ENCODE measurements at places on chromosomes 2 and 18. TPM values are rescaled to one million over a fixed set of nuclear protein-coding genes. Genes with fewer than 3 reads are reported as not detected.

Gene IL36A
- total RNA-seq: not detected

DNA sequence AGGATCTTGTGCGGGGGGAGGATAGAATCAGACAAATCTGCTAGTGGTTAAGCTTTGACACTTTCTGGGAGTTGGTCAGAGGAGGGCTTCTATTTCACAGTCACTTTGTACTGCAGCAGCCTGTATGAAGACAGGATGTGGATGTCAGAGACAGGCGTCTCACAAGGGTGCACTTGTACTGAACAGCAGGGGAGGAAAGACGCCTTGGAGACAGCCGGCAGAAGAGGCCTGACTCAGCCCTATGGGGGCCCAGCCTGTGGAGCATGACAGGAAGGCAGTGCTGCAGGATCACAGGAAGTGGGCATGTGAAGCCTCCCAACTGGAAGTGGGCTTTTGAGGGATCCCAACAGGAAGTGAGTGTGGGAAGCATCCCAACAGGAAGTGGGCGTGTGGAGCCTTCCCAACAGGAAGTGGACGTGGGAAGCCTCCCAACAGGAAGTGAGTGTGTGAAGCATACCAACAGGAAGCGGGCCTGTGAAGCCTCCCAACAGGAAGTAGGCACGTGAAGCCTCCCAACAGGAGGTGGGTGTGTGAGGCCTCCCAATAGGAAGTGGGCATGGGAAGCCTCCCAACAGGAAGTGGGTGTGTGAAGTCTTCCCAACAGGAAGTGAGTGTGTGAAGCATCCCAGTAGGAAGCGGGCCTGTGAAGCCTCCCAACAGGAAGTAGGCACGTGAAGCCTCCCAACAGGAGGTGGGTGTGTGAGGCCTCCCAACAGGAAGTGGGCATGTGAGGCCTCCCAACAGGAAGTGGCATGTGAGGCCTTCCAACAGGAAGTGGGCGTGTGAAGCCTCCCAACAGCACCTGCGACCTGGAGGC, 212.3 kb downstream of the SNTG2 start:
- DNase-seq: no peak

DNA sequence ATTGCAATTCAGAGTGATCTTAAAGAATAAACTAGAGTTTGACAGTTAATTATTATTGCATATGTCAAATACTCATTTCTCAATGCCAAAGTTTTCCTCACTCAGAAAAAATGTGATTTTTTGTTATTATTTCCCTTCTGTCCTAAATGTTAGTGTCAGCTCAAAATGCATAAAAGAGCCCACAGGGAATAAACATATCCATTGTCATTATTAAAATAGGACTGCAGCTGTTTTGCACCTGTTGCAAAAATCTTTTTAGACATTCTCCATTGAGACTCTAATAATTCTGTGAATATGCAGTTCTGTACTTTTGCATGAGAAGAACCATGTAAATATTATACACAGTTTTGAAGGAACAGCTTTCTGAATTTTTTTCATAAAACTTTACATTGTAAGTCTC, 540.0 kb upstream of the SLC39A10 start:
- DNase-seq: no peak

DNA sequence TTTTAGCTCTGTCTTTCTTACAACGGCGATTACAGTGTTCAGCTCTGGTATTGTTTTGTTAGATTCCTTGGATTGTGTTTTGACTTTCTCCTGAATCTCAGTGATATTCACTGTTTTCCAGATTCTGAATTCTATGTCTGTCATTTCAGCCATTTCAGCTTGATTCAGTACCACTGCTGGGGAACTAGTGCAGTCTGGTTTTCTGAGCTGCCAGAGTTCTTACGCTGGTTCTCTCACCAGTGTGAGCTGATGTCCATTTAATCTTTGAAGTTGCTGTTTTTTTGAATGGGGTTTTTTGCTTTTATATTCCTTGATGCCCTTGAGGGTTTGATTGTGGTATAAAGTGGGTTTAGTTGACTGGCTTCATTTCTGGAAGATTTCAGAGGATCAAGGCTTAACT, 37.4 kb upstream of the THUMPD2 start:
- no peak for DNase-seq

Gene SMYD5
- total RNA-seq: 15.4 TPM

- peak; percentile 20 for DNase-seq
Measured at GRCh38 chr2:71613953-71614925, 160.9 kb downstream of the DYSF start.

DNA sequence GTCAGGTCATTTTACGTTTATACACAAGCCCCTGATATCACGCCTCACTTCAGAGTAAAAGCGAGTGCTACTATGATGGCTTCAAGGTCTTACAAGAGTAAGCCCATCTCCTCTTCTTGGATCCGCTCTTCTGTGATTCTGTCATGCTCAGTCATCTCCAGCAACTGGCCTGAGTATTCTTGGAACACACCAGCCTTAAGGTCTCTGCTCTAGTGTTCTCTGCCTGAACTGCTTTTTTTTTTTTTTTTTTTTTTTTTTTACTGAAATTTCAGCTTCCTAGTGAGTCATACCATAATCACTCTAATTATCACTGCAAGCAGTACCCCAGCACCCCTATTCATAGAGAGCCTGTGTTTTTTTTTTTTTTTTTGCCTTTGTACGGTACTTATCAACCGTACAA, 1228.9 kb downstream of the CNTNAP5 start:
- no peak for DNase-seq

DNA sequence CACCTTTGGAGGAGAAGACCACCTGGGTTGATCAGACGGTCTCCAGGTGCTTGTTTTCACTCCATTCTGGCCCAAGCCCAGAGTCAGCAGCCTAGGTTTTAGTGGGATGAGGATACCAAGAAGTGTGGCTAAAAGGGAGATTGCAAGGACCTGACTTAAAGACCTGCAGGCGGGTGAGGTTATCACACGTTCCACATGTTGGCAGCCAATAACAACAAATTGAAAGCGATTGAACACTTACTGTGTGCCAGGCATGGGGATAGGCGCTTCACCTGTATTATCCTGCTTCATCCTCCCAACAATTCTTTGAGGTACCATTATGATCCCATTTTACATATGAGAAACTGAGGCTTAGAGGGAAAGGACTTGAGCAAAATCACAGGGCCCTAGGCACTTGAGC, 5.0 kb downstream of the ARL4C start:
- DNase-seq: no peak
